Adrenal gland (tissue), 19 donors: ENCODE measurements at places on chromosomes 7 and 10. TPM values are rescaled to one million over a fixed set of nuclear protein-coding genes. Genes with fewer than 3 reads are reported as not detected.

DNA sequence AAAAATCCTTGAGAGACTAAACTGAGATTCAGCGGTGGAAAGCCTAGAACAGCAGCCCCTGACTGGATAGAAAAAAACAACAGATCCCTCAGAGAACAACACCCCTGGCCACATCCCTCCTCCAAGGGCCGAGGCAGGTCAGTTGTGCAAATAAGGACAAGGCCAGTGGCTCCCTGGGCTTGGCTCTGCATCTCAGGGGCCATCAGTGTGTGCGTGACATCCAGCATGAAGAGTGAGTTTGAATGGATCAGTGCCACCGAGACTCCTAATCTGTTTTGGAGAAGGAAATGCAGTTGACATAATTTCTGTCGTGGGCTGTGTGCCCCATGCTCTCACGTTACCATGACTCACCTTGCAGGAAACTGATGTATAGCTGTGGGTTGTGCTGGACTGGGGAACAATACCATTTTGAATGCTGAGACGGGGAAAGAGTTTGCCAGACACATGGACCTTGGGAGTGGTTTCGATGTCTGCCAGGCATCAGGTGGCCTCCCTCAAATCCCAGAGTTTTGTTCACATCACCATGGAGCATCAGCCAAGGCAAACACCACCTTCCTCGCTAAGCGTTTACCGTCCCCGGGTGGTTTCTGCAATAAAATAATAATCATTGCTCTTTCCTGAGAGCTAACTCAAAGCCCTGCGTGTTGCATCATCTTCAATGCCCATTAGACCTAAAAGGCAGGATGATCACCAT lies 153.2 kb upstream of the FZD8 start:
- no peak for DNase-seq
- H3K36me3 ChIP-seq, result no peaks in the 10 kb centered on the region
- no peaks in the 10 kb centered on the region for H3K4me1 ChIP-seq
- no peaks in the 10 kb centered on the region for H3K27me3 ChIP-seq

- H3K4me3 ChIP-seq, result no peak overlapping the region
- H3K27me3 ChIP-seq, result no peaks in the 10 kb centered on the region
- H3K27ac ChIP-seq, result no peak overlapping the region
- H3K36me3 ChIP-seq, result no peaks in the 10 kb centered on the region
- no peak for DNase-seq
These were observed 794 bp downstream of the MBL2 start for GRCh38 chr10:52771534-52772445.

The DEPP1 gene
- total RNA-seq, result 85.0 TPM

- DNase-seq, result no peak
- H3K36me3 ChIP-seq, result no peaks in the 10 kb centered on the region
- no peaks in the 10 kb centered on the region for H3K27me3 ChIP-seq
- H3K4me1 ChIP-seq, result peaks cover 5% of the 10 kb centered on the region
These were observed 88.3 kb downstream of the SLC25A13 start for GRCh38 chr7:96233528-96234154.

The PNLIPRP2 gene
- total RNA-seq, result 1.1 TPM

The ARHGAP22 gene
- 2.8 TPM for total RNA-seq

- no peaks in the 10 kb centered on the region for H3K36me3 ChIP-seq
- H3K27ac ChIP-seq, result no peak overlapping the region
- H3K4me3 ChIP-seq, result no peak overlapping the region
- no peaks in the 10 kb centered on the region for H3K4me1 ChIP-seq
- no peaks in the 10 kb centered on the region for H3K27me3 ChIP-seq
These were observed 186.2 kb downstream of the HIBADH start for GRCh38 chr7:27476493-27476892.

- H3K36me3 ChIP-seq, result no peaks in the 10 kb centered on the region
- no peaks in the 10 kb centered on the region for H3K4me1 ChIP-seq
- H3K4me3 ChIP-seq, result no peak overlapping the region
- DNase-seq, result no peak
- H3K27ac ChIP-seq, result no peak overlapping the region
These were observed 55.8 kb downstream of the LRMDA start for GRCh38 chr10:75487087-75487754.

DNA sequence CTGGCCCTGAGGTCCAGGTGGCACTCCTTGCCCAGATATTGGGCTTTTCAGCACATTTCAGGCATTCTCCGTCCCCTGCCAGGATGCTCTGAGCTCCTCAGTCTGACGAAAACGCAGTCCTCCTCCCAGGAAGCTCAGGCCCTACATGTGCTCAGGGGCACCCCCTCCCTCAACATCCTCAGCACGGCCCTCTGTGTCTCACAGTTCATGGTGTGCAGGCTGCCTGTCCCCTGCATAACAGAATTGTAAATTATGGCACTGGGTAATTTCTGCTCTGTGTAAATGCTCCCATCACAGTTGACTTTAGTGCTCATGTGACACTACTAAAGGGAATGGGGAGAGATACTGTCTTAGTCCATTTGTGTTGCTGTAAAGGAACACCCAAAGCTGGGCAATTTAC lies 563.8 kb downstream of the DNAJB6 start:
- H3K36me3 ChIP-seq, result no peaks in the 10 kb centered on the region
- H3K4me1 ChIP-seq, result no peaks in the 10 kb centered on the region

The C10orf143 gene
- total RNA-seq, result 3.0 TPM

DNA sequence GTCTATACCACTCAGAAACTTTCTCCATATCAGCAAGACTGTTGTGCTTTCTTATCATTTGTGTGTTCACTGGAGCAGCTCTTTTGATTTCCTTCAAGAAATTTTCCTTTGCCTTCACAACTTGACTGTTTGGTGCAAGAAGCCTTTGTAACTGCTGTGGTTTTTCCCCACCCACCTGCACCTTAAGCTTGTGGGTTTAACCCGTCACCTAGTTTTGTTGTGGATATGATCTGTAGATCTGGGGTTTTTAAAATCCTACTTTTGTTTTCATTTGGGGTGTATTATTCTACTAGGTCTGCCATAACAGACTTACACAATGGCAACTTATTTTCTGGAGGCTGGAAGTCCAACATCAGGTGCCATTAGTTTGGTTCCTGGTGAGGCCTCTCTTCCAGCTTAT lies 30.5 kb upstream of the CHST3 start:
- H3K4me1 ChIP-seq, result no peaks in the 10 kb centered on the region
- no peak overlapping the region for H3K27ac ChIP-seq
- DNase-seq, result no peak
- H3K27me3 ChIP-seq, result no peaks in the 10 kb centered on the region
- no peak overlapping the region for H3K4me3 ChIP-seq
- H3K36me3 ChIP-seq, result no peaks in the 10 kb centered on the region

The LRRN3 gene
- 59.9 TPM for total RNA-seq
